ENCODE measurements at places on chromosomes 13 and 19.

GRCh38 chr13:63124863-63125262, 1709.2 kb upstream of the PCDH20 start:
- DNase-seq: peak; percentile 18

- peak; percentile 90 for DNase-seq
Observed at GRCh38 chr13:29925457-29926097, 75.2 kb upstream of the UBL3 start.

DNA sequence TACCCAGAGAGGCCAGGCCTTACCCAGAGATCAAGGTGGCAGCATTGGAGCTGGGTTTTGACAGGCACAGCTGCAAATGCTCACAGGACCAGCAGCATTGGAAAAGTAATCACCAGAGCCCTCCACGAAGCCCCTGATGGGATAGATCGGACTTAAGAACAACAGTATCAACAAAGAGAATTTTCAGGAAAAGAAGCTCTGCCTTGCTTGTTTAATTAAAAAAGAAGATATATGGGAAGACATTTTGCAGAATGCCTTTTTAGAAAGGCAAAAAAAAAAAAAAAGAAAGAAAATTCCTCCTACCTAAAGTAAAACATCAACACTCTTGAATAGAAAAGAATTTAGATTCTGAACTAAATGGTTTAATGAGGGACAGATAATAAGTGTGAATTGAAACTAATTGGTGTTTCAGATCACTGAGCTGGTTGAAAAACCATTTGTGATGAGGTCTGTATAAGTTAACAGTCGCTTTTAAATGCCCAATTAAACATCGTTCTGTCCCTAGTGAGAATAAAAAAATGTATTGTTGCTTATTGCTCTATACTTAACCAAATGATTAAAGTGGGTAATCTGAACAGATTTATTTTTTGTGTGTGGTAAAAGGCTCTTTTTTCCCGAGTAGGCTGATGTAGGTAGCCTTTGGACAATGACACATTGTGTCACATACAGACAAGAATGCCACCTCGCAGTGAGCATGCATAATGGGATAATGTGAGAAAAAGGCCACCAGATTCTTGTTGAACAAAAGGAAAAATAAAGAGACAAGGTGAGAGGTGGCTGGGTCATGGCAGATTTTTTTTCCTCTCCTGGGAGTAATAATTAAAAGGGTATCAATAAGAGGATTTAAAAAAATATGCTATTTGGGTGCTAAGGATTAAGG, 93.0 kb upstream of the ARGLU1 start:
- no peak for DNase-seq

GRCh38 chr19:12155324-12155860, 1.1 kb downstream of the ZNF625 start:
- DNase-seq: peak; percentile 11

- DNase-seq: no peak
Observed at GRCh38 chr13:58051396-58051795, 419.9 kb downstream of the PCDH17 start.

DNA sequence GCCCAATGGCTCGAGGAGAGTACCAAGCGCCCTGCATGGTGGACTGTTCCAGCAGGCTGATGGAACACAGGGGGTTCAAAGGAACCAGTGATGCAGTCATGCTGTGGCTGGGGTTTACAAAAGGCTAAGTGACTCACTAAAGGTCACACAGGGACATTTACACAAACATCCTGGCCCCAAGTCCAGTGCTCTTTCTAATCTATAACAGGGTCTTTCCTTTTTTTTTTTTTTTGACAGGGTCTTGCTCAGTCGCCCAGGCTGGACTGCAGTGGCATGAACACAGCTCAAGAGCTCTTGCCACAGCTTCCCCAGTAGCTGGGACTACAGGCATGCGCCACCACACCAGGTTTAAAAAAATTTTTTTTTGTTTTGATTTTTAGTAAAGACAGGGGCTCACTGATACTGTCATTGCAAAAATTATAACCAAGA, 2.8 kb upstream of the SLC25A15 start:
- no peak for DNase-seq

- DNase-seq: no peak
Observed at GRCh38 chr13:107088061-107088460, 520.1 kb upstream of the ARGLU1 start.

DNA sequence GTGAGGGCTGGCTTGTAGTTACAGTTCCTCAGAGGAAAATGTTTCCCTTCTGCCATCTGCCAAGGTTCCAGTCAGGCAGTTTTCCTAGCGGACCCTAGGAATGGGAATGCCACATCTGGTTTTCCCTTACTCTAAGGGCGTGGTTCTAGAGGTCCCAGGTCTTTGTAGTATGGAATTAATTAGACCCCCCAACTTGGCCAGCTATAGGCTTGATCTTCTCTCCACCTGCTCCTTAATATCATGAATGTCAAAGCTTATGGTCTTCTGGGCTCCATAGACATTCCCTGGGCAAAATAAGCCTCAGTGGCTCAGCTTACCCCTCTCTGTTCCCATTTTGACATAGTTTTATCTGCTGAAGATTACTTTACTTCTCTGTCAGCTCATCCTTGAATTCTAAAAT, 70.0 kb downstream of the ZNF568 start:
- no peak for DNase-seq

- peak; percentile 73 for DNase-seq
Observed at GRCh38 chr13:30725326-30726085, 9.8 kb upstream of the ALOX5AP start.

- DNase-seq: peak; percentile 19
Observed at GRCh38 chr13:28820099-28821051, at the start of gene MTUS2. Gene MTUS2, plus strand, starts transcription at chr13:28820339.

DNA sequence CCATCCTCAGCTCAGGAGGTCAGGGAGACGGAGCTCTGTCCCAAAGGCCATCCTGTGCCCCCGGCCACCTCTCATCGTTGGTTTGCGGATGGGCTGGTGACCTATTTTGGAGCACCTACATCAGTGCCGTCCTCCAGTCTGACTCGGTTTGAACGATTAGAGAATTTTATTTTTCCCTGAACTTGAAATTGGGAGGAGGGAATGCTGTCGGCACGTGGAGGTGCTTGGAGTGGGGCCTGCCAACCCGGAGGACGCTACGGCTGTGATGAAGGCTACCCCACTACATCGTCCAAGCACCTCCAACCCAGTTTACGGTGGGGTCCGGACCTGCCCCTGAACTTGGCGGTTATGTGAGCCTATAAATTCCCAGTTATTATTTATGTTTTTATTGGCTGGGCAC, 3.0 kb upstream of the ZNF554 start:
- no peak for DNase-seq

DNA sequence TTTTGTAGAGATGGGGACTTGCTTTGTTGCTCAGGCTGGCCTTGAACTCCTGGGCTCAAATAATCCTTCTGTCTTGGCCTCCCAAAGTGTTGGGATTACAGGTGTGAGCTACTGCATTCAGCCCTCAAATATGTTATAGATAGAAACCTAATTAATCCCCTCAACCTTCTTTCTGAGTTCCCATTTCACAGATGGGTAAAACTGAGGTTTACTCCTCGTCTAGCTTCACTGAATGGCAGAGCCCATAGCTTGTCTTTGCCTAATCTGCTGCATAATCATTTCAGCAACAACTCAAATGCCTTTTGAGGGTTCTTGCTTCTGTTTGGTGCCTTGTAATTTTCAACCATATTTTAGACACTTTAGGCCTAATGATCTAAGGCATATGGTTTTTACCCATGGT, 36.0 kb upstream of the ADGRE1 start:
- DNase-seq: no peak

GRCh38 chr13:84744203-84744602, 861.9 kb upstream of the SLITRK1 start:
- no peak for DNase-seq

- no peak for DNase-seq
Observed at GRCh38 chr13:45554604-45555109, 60.9 kb downstream of the ERICH6B start.

- peak; percentile 77 for DNase-seq
Observed at GRCh38 chr13:95128045-95128643, 173.1 kb downstream of the ABCC4 start.

DNA sequence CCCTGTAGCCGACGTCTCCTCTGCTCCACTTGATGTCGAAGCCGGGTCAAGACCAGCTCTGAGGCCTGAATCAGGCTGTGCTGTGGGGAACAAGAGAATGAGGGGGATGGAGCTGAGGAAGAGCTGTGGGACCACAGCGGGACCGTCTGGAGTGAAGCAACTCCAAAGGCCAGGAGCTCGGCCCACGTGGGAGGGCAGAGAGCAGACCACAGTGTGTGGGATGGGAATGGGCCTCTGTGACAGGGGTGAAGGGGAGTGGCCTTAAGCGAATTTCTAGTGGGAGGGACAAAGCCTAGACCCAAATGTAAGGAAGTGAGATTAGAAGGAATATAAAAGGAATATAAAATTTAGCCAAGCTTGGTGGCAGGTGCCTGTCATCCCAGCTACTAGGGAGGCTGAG, 3.8 kb upstream of the SLC8A2 start:
- no peak for DNase-seq

DNA sequence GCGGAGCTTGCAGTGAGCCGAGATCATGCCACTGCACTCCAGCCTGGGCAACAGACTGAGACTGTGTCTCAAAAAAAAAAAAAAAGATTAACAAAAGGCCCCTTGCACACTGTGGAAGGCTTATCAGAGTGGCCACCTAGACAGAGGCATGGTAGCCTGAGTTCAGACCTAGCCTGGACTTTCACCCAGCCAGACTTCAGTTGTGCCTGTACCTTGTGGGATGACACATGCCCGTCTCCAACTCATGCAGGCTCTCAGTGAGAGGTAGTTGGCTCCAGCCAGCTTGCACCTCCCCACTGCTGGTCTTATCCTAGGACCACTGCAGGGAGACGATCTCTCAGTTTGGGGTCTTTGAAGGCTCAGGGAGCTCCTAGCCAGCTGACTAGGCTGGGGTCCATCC, 52.2 kb downstream of the GATAD2A start:
- no peak for DNase-seq

- peak; percentile 93 for DNase-seq
Observed at GRCh38 chr19:45927565-45928261, 13.1 kb upstream of the NANOS2 start.

- peak; percentile 82 for DNase-seq
Observed at GRCh38 chr19:17333611-17334413, 843 bp downstream of the ANO8 start.

GRCh38 chr19:54391589-54392061, 23.6 kb upstream of the TTYH1 start:
- no peak for DNase-seq

DNA sequence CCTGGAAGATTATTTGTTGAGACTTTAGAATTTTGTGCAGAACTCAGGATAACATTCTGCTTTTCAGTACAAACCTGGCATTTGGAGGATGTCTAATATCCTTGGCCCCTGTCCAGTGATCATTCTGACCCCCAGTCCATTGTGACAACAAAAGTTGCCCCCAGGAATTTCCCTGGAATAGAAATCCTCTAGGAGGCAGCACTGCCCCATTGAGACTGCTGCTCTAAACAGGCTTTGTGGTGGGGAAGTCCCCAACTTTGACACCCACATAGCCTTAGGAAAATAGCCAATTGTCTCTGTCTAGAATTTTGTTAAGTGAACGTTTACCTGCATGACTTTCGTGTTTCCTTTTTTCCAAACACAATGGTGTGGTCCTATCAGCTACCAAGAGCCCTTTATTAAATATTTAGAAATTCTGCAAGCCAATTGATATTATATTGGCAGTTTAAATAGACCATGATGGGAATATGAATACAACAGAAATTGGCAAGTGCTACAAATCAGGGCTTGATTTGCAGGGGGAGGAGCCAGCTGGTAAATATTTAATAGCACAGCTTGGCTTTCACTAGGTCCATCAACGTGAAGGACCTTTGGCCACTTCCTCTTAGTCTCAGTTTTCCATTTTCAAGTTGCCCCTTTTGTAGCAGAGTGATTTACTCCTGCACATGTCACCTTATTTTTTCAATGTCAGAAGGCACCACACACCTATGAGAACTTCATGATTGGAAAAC, 451.7 kb downstream of the EFNB2 start:
- DNase-seq: peak; percentile 64

DNA sequence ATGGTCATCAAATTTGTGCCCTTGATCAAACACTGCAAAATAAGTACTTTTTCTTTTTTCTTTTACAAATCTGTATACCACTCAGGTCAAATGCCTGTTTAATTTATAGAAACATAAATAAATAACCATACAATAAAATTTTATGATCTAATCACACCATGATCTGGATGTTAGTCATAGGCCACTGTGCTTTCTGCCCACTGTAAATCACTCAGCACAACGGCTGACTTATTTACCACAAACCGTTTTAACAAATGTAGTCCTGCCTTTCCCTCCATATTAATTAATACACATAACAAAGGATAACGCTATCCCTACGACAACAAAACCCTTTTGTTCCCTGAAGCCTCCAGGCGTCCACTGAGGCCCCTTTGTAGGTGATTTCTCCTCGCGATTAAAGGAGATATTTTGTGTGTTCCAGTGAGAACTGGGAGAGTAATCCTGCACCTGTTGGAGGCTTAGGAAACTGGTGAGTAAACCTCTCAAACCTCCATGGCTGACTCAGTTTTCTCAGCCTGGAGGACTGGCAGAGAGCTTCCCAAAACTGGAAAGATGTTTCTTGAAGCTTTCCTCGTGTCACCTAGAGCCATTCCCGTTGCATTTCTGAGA, 477.1 kb upstream of the SGCG start:
- peak; percentile 5 for DNase-seq

DNA sequence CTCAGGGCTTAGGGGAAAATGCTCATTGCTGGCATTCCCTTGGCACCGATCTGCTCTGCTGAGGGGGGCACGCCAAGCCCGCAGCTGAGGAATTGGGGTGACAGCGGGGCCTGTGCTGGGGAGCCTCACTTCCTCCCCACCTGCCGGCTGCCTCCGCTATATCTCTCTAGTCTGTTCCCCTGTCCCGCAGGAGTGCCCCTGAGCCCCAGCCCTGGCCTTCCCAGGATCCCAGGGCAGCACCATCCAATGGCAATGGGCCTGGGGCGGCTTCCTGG, 9.5 kb downstream of the STXBP2 start:
- DNase-seq: no peak

DNA sequence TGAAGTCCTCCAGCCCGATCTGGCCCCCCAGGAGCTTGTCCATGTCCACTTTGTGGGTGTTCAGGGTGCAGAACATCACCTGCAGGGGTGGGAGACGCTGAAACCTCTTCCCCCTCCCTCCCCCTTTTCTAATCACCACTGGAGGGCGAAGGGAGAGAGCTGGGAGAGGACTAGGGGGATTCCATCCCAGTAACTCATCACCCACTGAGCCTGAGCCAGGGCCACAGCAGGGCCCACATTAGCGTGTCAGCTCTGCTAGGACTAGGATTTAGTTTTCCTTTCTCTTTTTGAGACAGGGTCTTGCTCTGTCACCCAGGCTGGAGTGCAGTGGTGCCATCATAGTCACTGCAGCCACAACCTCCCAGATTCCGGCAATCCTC, 5.5 kb upstream of the PTGER1 start:
- DNase-seq: peak; percentile 70

- no peak for DNase-seq
Observed at GRCh38 chr19:56608274-56608964, 13.3 kb downstream of the ZNF71 start.

- peak; percentile 11 for DNase-seq
Observed at GRCh38 chr13:41178040-41178439, 16.3 kb downstream of the KBTBD7 start.

GRCh38 chr19:41278478-41278877, 14.3 kb downstream of the HNRNPUL1 start:
- no peak for DNase-seq

Measured in astrocyte of the hippocampus (primary cell).